Activated CD4-positive, alpha-beta T cell treated with anti-CD3 and anti-CD28 coated beads for 24 hours (primary cell): ENCODE measurements at places on chromosomes 2 and 18.

GRCh38 chr2:220153118-220153517, 525.7 kb downstream of the SLC4A3 start:
- no peak for DNase-seq

DNA sequence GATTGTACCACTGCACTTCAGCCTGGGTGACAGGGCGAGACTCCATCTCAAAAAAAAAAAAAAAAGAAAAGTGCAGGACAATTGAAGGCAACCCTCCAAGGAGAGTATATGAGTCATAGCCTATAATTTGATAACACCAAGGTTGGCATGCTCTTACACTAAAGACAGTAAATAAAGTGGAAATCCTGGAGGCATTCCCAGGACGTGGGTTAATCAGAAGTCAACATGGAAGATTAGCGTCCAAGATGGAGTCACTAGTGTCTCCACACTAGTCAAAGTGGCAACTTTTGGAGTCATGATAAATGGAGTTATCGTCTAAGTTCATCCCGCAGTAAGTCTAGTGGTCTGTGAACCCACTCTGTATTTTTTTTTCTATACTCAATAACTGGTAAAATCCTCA, 21.2 kb upstream of the UGGT1 start:
- no peak for DNase-seq

DNA sequence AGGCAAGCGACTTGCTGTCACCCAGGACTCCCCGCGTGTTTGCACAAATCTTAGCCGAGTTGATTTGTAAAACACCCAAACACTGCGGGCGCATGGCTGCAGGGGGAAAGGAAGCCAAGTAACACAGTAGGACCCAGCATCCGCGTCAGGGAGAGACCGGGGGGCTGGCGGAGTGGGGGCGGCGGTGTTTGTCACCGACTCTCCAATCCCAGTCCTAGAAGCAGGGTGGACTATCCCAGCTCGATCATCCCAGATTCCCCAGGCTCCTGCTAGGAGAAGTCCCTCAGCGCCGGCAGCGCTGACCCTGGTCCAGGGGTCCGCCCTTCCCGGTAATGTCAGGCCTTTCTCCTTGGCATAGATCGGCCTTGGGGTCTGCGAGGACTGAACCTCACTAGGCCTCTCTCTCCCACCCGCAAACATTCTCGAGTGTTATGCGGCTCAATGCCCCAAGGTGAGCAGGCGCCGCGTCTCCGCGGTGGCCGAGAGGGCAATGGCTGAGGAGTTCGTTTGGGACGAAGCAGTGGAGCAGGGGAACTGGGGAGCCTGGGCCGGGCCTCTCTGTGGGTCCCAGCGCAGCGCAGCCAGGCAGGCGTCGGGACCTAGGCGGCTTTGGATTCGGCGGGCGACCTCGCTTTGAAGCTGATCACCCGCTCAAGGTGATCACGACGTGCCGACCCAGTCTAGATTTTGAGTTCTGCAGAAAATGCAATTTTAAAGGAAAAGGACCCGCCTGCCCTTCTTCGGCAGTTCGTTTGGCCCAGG, 1.5 kb upstream of the GDF7 start:
- DNase-seq, result no peak

- no peak for DNase-seq
Measured at GRCh38 chr2:68995916-68996315, 17.1 kb upstream of the ANTXR1 start.

- no peak for DNase-seq
Measured at GRCh38 chr18:13989199-13989598, 73.9 kb upstream of the MC2R start.

DNA sequence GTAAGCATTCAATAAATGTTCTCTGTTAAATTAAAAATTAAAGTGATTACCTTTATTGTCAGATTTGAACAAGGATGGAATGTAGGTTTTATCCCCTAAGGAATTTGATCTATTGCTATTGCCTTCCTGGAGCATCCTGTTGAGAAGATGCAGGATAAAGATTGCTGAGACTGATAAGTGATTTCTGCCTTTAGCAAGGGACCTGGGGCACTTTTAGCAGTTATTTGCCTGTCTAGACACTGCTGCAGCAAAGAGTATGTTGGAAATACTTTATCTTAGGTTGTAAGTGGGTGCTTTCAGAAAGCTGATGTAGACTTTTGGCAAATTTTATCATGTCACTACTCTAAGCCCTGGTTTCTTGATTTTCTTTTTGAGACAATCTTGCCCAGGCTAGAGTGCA, 69.5 kb downstream of the FAM117B start:
- DNase-seq, result no peak

DNA sequence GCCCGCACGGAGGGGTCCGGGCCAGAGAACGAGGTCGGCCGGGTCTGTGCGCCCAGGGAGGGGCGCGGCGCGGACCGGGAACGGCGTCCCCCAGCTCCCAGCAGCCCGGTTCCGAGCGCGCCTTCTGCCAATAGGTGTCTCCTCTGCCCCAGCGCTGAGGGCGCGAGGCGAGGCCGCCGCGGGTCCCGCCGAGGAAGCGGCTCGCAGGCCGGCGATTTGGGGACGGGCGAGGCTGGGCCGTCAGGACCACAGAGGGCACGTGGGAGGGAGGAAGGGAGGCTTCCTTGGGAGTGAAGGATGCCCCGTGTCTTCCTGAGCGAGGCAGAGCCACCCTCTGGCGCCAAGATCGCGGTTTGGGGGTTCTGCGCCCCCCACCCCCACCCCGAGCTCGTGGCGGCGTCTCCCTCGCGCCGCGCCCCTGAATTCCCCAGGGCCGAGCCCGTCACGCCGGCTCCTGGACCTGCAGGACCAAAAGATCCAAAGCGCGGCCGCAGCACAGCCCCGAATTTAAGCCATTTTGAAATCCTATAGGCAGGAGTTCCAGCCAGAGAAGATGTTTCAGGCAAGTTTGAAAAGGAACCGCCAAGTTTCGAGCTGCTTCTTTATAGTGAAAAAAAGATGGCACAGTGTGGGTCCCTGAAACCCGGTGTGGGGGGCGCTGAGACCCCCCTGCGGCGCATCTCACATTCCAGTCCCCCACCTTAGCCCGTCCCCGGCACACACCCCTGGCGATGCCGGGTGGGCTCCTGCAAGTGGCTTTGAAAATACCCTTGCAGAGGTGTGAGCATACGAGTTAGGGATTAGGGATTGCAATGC, 909 bp downstream of the NFATC1 start:
- no peak for DNase-seq

DNA sequence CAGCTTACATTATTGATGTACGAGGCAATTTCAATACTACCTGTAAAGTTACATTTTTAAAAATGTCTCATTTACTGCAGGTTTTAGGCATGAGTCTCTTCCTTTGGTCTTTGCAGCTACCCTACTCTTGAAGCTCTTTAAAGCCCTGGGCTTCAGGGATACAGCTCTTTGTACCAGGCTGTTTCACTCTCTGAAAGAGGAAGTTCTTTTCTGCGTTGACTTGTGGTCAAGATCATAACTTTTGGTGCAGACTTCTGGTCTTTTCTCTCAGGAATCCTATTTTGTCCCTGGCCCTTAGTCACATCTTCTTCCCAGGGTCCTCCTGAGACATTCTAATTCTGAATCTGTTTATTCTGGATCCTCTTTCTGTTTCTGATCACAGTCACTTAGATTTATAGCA, 16.6 kb upstream of the HRH4 start:
- no peak for DNase-seq

DNA sequence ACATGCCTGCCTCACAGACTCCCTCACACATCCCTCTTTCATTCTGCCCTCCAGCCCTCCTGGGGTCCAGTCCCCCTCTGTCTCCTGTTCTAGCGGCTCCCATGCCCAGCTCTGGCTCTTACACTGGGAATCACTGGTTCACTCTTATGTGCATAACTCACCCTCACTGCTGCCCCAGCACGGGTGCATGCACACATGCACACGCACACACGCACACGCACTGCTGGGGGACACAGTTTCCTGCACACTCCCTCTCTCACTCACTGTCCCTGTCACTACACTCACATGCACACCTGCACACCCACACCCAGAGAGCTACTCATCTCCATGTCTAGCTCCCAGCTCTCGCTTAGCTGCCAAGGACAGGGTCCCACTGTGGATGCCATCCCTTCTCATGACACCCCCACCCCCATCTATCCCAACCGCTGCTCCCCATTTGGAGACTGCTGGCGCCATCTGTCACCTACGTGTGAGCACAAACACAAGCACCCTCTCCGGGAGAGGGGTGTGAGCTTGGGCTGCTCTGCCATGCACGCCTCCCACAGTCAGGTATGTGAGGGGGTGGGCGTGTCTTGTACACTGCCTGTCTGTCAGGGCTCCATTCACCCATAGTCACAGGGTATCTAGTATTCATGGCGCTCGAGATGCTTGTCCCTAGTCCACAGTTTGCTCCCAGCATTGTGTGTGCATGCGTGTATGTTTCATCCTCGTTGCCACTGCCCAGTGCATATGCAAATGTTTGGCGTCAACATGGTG, 1.8 kb downstream of the ASIC4 start:
- no peak for DNase-seq

DNA sequence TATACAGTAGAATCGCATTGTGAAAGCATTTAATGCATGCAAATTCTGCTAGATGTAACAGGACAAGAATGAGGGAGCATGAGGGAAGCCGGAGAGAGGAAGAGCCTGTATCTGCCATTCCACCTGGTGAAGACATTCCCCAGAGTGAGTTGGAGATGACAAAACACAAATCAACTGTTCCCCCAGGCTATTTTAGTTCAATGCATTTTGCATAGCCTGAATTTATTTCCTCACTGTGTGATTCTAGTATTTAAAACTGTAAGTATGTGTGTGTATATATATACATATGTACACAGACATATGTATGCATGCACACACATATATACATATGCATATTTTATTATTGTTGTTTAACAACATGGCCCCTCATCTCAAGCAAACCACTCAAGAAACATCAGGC, 54.7 kb downstream of the CCDC68 start:
- no peak for DNase-seq

DNA sequence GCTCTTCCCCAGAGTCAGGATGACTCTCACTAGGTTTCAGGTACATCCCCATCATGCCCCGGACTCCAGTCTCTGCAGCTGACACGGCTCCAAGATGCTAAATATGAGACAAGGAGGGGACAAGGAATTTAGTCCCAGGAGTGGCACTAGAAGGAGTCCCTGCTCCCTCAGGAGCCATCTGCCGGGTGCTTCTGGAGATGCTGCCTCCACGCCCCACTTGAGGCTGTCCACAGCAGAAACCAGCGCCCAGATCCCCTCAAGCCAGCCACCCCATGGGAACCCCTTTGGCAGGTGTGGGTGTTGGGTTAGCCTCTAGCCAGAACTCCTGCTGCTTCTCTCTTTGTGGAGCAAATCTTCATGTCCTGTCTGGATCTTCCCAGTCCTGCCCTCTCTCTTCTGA, 40.3 kb downstream of the BCL11A start:
- no peak for DNase-seq

DNA sequence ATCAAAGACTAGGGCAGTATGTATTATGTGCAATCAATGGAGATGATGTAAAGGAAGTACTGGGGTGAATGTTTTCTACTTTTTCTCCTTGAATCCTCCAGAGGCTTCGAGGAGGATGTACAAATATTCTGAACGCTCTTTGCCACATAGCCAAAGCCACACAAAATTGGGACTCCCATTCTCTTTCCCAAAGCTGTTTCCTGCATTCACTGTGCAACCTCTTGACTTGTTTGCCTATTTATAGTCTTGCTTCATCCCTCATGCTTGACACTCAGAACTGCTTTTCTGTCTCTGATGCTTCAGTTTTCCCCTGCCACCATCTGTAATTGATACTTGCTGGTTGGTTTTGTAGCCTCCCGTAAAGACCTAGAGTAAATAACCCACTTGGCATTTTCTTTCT, 208.2 kb upstream of the RBMS1 start:
- DNase-seq, result no peak

DNA sequence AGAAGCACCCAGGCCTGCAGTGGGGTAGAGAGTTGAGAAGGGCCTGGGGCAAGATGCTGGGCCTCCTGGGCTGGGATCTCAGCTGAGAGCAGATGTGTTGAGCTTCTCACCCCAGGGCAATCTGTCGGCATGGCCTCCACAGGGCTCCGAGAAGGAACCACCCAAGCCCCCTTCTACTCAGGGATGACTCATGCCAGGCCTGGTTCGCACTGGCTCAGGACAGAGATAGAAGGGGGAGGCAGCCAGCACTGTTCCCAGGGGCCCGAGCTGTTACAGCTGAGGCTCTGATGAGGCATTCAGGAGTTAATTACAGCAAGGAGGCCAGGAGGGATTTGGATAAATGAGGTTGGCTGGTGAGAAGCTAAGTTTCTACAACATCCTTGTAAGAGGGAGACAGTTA, 62.5 kb downstream of the CENPO start:
- no peak for DNase-seq

DNA sequence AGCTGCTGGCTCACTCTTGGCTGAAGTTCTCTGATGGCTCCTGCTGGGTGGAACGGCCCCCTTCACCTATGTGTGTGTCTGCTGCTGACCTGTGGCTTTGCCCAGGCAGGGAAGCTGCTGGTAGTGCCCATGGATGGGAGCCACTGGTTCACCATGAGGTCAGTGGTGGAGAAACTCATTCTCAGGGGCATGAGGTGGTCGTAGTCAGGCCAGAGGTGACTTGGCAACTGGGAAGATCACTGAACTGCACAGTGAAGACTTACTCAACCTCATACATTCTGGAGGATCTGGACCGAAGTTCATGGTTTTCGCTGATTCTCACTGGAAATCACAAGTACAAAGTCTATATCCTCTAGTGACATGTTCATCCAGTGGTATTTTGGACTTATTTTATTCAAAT, 13.9 kb upstream of the UGT1A8 start:
- DNase-seq, result no peak

GRCh38 chr2:38850045-38850444, 25.7 kb downstream of the DHX57 start:
- DNase-seq, result no peak

- no peak for DNase-seq
Measured at GRCh38 chr2:233228376-233228775, 23.1 kb upstream of the ATG16L1 start.

GRCh38 chr2:53632714-53633113, 134.9 kb upstream of the CHAC2 start:
- no peak for DNase-seq

- no peak for DNase-seq
Measured at GRCh38 chr18:48075707-48076093, 145.2 kb upstream of the SMAD2 start.

GRCh38 chr2:132540166-132540565, 123.6 kb downstream of the GPR39 start:
- DNase-seq, result no peak

DNA sequence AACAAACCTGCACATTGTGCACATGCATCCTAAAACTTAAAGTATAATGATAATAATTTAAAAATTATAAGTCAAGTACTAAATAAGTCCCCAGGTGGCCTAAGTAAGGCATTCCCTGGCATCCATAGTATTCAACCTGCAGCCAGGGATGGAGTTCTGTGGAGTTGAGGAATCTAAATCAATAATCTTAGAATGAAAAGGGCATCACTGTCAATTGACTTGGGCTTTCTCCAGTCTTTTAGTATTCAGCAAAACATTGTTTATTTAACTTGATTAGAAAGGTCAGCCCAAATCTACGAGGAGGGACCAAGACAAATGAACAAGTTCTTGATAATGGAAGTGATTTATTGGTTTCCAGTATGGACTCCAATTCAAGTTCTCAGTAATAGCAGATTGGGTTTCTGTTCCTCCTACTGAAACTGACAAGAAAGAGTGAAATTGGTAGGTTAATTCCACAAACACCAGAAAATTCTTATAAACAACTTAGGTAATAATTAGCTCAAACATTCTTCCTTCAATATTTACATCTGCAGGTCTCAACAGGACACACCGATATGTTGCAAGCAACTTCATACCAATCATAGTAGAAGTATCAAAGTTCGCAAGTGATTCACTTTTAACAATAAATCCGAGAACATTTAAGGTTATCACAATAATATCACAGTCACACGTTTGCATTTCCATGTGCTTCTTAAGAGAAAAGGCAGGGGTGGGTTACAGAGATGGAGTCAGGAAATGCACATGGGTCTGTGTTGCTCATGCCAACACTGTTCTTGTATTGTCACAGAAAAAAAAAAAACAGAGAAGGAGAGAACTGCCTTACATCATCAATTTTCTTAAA, 51.7 kb upstream of the EHBP1 start:
- DNase-seq, result no peak
